ENCODE measurements at places on chromosomes 16 and 17.

DNA sequence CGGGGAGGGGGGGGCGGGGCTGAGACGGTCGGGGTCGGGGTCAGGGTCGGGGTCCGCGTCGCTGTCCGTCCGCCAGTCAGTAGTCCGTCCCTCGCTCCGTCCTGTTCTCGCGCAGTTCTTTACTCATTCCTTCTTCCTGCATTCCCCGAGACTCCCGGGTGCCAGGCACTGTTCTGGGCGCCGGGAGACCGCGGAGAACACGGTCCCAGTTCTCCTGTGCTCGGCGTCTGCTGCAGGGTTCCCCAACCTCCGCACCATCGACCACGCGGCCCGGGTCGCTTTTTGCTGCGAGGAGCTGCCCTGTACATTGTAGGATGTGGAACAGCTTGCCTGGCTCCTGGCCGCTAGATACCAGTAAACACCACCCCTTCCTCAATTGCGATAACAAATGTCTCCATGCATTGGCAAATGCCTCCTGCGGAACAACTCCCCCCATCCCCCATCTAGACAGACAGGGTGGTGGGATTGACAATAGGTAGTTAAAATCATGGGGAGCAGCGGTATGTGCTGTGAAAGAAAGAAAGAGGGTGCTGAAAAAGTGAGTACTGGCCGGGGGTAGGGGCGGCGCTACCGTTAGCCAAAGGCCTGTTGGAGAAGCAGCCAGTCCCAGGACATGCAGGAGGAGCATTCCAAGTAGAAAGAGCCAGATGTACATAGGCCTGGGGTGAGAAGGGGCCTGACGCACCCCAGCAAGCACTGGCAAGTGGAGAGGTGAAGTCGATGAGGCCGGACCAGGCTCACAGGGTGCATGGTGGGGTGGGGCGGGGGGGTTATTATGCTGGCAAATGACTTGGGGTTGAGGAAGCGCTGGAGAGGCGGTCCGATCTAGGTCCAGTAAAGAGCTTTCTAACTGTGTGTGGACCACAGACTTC, 631 bp downstream of the TRAF7 start:
- DNase-seq, result no peak

GRCh38 chr17:2636169-2636930, 42.9 kb downstream of the PAFAH1B1 start:
- DNase-seq, result no peak

- DNase-seq, result no peak
These were observed 213.0 kb upstream of the C17orf78 start for GRCh38 chr17:37162800-37163199.

- DNase-seq, result no peak
These were observed 211.9 kb downstream of the GSG1L start for GRCh38 chr16:27851586-27851985.

- DNase-seq, result peak; percentile 87
These were observed at the start of gene CNP for GRCh38 chr17:41966463-41967140. TSS of gene CNP (plus strand) at chr17:41966795. CDS start at chr17:41966885, 90 bp downstream.

DNA sequence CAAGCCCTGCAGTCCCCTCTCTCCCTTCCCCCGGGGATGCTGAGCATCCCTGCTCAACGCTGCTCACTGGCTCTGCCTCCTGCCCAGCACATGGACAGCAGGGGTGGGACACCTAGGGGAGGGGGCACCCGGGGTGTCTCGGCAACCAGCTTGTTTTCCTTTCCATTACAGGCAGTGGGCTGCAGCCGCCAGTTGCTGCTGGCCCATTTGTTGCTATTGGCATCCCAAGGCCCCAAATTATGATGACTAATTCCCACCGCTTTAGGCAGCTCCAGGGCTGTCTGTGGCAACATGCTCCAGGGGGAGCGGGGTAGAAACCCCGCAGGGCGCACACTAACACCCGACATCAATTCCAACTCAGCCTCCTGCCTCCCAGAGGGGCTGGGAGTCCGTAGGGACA, 4.9 kb downstream of the SDK2 start:
- DNase-seq, result no peak

- no peak for DNase-seq
These were observed 11.8 kb downstream of the PEMT start for GRCh38 chr17:17579691-17580090.

DNA sequence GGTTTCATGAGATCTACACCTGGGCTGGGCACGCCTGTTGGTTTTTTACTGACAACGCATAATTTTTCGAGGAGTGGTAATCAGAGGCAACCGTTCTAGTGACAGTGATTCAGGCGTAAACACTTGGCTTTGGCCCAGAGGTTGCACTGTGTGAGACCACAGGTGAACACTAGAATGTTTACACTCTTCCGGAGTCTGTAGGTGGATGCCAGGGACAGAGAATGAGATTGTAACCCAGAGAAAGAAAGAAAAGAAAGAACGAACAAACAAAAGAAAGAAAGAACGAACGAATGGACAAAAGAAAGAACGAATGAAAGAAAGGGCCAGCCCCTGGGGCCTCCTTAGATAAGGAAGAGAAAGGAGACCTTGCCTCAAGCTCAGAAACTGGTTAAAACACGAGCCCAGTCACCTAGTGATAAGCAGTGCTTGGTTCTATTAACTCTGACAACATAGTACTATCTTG, 113.2 kb downstream of the PRKCB start:
- DNase-seq, result peak; percentile 83

GRCh38 chr17:35064516-35065215, 1.2 kb upstream of the RFFL start:
- DNase-seq, result no peak

- no peak for DNase-seq
These were observed 76.3 kb upstream of the AXIN2 start for GRCh38 chr17:65637786-65638185.

DNA sequence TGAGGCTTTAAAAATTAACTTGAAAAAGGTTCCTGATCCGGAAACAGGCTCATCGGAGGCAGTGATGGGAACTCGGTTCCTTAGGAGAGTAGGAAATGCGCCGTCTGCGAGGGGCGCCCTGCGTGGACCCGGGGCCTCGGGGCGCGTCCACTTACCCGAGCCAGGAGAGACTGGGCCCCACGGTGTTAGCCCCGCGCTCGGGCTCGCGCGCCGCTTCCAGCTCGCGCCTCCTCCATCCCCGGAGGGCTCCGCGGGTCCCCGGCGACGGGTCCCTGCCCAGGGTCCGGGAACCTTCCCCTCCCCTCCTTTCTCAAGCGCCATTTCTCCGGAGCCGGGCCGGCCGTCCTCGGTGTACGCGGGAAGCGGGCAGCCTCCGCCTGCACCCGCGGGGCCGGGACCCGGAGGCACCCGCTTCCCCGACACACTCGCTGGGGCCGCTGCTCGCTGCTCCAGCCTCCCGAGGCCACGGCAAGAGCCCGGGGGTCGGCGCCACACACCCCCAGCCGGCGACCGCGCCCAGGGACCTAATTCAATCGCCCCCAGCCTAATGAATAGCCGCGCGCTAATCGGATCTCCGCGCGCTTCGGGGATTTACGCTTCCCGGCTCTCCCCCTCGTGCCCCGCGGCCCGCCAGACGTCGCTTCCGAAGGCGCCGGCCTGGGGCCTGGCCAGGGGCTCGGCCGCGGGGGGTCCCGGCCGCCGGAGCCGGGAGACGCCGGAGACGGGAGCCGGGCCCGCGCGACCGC, 2.2 kb upstream of the BAHCC1 start:
- DNase-seq, result no peak

DNA sequence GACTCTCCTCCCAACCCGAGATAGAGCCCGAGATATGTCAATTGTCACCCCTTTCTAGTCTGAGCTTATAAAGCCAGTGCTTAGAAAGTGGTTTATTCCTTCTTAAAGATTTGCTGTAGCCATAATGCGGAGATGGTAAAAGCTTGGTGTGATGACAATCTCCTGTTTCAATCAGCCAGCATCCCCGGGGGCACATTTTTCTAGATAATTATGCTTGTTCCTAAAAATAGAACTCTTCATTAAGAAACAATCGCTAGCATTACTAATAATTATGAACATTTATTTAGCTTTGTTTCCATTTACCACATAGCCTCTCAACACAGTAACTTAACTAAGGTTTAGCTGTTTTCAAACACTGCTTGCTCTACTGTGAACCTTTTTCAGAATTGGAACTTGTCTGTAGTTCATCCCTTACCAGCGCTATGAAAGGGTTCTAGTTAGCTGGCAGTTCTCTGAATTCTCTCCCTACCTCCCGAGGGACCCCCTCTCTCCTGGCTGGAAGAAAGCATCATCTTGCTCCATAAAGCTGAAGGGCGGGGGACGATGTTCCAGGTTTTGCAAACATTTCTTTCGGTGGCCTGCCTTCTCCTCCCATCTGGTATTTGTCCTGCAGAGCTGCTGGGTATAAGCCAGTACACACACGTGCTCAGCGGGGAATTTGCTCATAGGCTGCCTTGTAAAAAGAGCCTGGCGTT, 922 bp upstream of the MRPL58 start:
- DNase-seq, result no peak

DNA sequence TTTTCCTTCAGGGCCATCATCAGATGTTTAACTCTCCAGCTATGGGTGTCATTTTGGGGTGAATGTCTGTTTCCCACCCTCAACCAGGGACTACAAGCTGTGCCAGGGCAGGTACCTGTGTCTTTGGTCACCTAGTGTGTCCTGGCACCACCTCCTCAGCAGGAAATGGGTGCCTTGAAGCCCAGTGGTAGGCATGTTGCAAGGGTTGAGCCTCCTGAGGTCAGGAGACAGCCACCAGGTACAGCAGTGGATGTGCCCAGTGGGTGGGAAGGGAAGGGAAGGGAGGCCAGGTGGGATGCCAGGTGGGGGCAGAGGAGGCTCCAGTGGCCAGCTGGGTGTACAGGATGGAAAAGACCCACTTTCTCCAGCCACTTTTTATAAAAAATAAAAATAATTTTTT, 25.5 kb upstream of the ADORA2B start:
- DNase-seq, result no peak

- DNase-seq, result no peak
These were observed 7.0 kb downstream of the KNOP1 start for GRCh38 chr16:19710991-19711545.

DNA sequence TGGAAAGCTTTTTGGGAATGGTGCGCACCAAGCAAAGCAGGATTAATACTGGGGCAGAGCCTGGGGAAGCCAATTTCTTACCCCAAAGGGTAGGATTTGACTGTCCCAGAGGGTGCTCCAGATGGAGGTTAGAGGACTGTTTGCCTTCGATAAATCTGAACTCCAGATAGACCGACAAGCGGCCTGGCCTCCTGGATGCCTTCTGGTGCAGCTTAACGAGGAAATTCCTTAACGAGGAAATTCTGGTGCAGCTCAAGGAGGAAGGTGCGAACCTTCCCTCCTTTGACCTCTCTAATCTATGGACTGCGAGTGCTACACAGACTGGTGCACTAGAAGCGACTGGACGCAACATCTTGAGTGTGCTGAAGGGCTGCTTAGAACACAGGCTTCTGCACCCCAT, 6.5 kb downstream of the CALB2 start:
- no peak for DNase-seq

GRCh38 chr17:49157784-49158183, 25.2 kb downstream of the B4GALNT2 start:
- DNase-seq, result no peak

DNA sequence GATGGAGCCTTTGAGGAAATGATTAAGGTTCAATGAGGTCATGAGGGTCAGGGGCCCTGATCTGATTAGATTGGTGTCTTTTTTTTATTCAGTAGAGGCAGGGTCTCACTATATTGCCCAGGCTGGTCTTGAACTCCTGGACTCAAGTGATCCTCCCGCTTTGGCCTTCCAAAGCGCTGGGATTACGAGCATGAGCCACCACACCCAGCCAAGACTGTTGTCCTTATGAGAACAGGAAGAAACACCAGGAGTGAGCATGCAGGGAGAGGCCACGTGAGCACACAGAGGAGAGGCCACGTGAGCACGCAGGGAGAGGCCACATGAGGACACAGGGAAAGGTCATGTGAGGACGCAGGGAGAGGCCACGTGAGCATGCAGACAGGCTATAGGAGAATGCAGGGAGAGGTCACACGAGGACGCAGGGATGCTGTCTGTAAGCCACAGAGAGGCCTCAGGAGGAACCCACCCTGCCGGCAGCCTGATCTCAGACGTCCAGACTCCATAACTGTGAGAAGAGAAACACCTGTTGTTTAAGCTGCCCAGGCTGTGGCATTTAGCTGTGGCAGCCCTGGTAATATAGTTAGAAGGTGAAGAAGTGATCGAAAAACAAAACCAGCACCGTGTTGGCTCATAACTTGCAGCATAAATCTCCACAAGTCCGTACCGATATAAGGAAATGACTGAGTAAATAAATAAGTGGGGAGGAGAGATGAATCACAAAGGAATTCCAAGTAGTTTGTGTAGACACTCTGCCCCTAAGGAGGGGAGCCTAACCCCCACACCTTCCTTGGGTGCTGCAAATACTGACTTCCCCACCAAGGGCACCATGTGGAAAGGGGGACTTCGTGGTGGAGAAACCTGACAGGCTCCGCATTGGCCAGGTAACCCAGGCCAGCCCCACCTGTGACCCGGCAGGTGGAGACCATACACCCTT, 14.6 kb upstream of the CSNK1D start:
- no peak for DNase-seq

DNA sequence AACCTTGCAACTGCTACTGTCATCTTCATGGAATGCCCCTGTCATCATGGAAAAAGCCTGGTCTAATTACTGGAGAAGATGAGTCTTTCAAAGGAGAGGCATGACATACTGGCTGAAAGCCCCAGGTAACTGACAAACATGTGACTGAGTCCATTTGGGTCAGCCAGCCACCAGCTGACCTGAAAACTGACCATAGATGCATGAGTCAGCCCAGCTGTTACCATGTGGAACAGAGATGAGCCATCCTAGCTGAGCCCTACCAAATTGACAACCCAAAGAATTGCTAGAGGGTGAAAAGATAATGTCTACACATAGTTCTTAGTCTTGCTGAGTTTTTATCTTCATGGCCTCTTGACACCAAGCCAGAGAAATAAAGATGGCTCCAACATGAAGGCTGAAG, 311.8 kb downstream of the UTP18 start:
- no peak for DNase-seq

DNA sequence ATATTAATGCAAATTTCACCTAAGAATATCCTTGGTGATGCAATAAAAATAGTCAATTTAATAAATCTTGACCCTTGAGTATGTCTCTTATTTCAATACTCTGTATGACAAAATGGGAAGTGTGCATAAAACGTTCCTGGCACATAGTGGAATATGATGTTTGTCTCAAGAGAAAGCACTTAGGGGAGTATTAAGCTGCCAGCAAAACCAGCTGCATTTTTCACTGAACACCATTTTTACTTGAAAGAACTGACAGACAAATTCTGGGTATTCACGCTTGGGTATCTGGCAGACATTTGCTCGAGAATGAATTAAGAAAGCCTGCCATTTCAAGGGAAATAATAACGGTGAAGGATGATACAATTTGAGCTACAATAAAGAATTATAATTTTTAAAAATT, 364.8 kb downstream of the SOX9 start:
- no peak for DNase-seq

DNA sequence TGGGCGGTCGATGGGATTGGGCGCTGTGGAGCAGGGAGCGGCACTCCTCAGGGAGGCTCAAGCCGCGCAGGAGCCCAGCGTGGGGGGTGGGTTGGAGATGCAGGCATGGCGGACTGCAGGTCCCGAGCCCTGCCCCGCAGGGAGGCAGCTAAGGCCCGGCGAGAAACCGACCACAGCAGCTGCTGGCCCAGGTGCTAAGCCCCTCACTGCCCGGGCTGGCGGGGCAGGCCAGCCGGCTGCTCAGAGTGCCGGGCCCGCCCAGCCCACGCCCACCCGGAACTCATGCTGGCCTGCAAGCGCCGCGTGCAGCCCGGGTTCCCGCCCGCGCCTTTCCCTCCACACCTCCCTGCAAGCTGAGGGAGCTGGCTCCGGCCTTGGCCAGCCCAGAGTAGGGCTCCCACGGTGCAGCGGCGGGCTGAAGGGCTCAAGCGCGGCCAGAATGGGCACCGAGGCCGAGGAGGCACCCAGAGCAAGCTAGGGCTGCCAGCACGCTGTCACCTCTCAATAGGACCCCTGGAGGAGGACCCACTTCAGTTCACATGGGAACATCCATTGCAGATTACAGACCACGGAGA, 20.5 kb upstream of the METTL16 start:
- no peak for DNase-seq

Measured in CD4-positive, alpha-beta T cell treated with Interleukin-6 at 100 ng/mL for 8 hours (primary cell).